Osteocyte (in vitro differentiated cells): ENCODE measurements at places on chromosomes 6 and 20. TPM values are rescaled to one million over a fixed set of nuclear protein-coding genes. Genes with fewer than 3 reads are reported as not detected.

DNA sequence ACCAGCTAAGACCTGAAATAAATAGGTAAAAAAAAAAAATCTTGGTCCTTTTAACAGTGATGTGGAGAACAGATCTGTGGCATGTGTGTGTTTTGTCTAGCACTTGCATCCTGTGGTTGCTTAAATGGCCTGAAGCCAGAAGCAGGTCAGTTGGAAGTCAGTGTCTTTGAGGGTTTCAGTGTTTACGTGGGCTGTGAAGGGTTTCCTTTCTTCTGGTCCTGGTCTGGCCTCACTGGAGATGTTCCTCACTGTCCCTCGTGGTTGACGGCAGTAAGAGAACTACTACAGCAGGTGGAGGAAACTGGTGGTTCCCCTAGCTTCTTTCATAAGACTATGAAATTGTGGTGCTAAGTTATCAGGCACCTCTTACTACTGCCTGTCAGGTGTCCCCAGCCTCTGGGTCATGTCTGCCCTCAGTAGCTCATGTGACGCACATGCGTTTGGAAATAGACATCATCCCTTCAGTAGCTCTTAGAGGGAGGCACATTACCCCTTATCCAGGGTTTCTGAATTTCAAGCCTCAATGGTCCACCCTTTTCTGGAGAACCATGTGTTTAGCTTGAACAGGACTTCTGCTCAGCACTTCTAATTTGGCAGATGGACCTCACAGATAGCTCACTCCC is 59.4 kb upstream of the SCP2D1 start:
- no peak for DNase-seq

SLC35F1 gene
- total RNA-seq = not detected in 2 replicates

- DNase-seq = no peak
Measured at GRCh38 chr6:42454428-42454791, 2.7 kb upstream of the TRERF1 start.

ELOVL4 gene
- total RNA-seq = 4.8 and 6.0 TPM in 2 replicates

DNA sequence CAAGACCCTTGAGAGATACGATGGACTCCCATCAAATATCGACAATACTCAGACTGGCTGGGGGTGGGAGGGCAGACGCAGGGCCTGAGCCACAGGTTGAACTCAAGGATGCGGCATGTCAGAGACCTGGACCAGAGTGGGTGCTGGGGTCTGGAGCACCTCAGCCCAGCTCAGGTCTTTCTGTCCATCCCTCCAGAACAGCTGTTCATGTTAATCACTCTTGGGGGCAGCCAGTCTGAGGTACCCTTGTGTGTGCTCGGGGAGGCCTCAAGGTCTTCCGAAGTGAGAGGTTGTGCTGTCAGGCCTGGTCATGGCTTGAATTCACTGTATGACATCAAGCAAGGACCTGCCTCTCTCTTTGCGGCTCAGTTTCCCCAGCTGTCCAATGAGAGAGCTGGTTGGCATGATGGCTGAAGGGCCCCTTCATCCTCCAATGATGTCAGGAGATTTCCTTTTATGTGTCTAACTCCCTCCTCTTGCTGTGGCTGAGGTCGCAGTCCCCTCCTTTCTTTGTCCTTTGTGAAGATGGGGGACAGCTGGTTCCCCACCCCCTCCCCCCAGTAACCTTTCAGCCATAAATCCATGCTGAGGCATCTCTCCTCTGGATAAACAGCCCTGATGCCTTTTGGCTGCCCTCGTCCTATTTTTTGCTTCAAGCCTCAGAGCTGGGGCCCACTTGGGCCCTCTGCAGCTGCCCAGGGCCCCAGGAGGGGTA is 15.3 kb downstream of the MYH7B start:
- no peak for DNase-seq

DNA sequence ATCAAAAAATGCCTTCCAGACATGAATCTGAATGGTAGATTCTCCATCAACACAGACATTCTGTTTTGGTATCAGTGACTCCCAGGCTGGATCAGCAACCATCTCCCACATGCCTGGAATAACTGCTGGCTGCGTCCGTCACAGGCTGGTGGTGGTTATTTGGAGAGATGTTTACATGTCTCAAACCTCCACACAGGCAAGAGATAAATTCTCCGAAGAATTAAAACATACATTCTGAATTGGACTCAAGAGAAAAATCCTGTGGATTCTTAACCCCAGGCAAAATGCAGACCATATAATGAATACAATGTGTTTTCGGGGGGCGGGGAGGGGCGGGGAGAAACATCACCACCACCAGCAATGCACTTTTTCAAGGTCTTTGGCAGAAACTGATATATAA is 108.2 kb downstream of the THBS2 start:
- DNase-seq = no peak

GRCh38 chr6:106192824-106193223 is 106.7 kb downstream of the PRDM1 start:
- no peak for DNase-seq

GRCh38 chr20:39021748-39022147 is 59.6 kb downstream of the DHX35 start:
- no peak for DNase-seq

- DNase-seq = no peak
Measured at GRCh38 chr6:159915397-159915796, 24.6 kb downstream of the MAS1 start.

DNA sequence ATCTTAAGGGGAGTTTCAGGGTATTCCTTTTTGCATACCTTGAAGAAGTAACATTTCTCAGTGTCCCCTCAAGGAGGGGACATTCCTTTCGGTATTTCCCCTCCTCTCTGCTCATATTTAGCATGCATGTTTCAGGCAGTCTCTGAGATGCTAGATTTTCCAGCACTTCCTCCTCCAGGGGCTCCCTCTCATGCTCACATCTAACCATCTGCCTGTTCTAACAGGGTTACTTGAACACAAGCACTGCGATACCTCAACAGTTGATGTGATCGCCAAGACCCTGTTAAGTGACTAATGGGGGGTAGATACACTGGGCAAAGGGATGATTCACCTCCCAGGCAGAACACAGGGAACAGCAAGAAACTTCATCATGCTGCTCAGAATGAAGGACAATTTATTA is 12.9 kb upstream of the MCM3 start:
- no peak for DNase-seq

- no peak for DNase-seq
Measured at GRCh38 chr20:33137195-33137594, 30.8 kb upstream of the BPIFA2 start.

GRCh38 chr6:39194466-39194865 is 34.8 kb downstream of the KCNK5 start:
- DNase-seq = no peak

NEDD9 gene
- total RNA-seq = 8.8 and 10.3 TPM in 2 replicates

MUC21 gene
- not detected in 2 replicates for total RNA-seq

- DNase-seq = no peak
Measured at GRCh38 chr6:118668761-118669385, 17.5 kb upstream of the CEP85L start.

GRCh38 chr20:9332791-9333479 is 181.5 kb upstream of the LAMP5 start:
- DNase-seq = no peak

CTCFL gene
- total RNA-seq = not detected in 2 replicates

GRCh38 chr20:57379263-57379647 is 11.9 kb upstream of the RBM38 start:
- DNase-seq = no peak

DNA sequence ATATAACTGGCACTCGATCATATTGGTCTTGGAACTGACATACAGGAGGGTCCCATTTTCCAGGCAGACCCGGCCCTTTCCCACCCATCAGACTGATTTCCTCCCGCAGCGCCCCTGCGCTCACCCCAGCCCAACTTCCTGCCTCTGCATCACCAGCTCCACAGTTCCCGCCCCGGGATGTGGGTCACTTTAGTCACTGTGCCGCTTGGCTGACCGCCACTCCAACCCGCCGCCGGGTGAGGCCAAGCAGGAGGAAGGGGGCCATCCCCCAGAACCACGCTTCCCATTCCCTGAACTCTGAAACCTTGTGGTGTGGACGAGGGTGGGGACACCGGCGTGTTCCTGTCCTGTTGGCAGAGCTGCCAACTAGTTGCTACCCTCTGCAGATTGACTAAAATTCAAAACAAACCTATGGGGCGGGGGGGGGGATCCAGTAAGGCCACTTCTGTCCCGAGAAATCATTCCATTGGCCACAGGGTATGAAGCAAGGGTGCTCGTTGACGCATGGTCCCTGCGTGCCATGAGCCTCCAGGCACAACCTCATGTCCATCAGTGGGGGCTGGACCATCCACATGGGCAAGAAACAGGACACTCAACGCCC is 12.3 kb downstream of the TGM2 start:
- DNase-seq = no peak

DNA sequence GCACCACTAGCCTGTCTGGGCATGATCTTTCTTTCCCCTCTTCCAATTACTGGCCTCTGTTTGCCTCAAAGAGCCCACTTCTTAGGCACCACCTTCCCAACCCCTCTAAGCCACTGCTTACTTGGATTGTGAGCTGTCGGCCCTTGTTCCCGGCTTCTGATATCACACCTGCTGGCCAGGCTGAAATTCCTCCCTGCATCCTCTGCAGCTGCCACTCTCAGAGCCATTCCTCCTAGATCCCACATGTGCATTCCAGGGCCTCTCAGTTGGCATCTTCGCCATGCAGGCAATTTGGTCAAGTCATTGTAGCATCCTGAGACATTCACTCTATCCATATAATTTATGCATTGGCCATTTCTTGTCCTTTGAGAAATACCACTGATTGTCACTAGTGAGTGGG is 135.9 kb downstream of the OLIG3 start:
- DNase-seq = no peak

PRDM1 gene
- total RNA-seq = 0.29 TPM in 1 of 2 replicates, not detected in the other

DNA sequence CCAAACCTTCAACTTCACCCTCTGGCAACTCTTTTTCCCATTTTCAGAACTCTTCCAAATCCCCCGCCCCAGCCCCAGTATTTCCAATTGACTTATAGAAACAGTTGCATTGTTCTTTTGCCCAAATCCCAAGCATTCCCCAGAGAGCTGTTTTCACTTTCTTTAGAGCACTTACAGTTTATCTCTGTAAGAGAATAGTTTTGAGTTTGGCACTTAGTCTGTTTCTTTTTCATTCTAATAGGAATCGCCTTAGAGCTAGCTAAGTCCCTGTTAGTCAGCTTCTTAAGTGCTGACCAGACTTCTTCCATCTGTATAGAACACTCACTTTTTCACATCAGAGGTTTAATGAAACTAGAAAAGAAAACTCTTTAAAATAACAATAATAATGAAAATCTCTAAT is 374.2 kb upstream of the FLRT3 start:
- no peak for DNase-seq

MEP1A gene
- not detected in 2 replicates for total RNA-seq

DNA sequence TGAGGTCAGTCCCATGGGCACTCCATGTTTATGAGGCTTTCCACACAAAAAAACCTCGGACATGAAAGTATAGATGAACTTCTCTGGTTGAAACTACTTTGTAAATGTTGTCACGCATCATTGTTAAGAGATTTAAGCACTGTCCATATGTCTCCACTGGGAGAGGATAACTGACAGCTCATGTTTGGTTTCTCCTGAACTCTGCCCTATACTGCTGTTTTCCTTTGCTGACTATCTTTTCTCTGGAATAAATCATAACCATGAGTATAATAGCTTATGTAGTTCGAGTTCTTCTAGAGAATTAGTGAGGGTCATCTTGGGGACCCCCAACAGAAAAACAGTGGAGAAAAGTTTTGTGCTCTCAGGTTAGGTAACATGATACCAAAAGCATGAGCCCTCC is 14.3 kb downstream of the THEMIS start:
- DNase-seq = no peak

DNA sequence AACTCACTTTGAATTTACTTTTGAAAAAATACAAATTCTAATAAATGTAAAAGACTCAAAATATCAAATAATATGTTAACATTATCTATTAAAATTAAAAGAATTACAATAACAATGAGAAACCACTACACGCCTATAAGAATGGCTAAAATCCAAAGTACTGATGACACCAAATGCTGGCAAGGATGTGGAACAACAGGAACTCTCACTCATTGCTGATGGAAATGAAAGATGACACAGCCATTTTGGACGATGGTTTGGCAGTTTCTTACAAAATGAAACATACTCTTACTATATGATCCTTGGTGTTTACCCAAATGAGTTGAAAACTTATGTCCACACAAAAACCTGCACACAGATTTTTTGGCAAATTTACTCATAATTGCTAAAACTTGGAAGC is 15.6 kb upstream of the STX11 start:
- DNase-seq = no peak

LPA gene
- total RNA-seq = not detected in 2 replicates

DNA sequence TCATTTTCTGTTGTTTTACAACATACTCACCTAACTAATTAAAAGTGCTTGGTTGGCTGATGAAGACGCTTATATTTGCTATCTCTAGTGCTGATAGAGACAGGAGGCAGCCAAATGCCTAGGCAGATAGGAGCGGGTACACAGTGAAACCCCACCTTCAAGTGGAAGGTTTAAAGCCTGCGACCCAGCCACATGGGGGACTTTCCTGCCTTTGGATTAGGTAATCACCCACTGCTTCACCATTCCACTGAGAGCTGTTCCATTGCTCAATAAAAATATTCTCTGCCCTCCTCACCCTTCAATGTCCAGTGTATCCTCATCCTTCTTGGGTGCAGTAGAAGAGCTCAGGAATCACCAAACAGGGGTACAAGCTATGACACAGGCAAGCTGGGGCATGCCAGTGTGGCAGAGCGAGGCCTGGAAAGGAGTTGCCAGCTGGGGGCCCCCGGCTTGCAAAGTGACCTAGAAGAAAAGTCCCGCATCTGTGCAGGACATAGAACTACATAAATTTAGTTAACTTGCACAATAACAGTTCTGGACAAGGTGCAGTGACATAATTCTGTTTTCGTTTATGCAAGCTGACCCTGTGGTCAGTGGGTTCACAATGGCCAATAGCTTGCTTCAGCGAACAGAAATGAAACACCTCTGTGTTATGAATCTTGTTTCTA is 112.0 kb upstream of the MLIP start:
- no peak for DNase-seq

GRCh38 chr6:90575267-90575666 is 11.6 kb downstream of the MAP3K7 start:
- DNase-seq = no peak

C20orf204 gene
- total RNA-seq = 1.3 and 1.4 TPM in 2 replicates

MCHR2 gene
- not detected in 2 replicates for total RNA-seq

DNA sequence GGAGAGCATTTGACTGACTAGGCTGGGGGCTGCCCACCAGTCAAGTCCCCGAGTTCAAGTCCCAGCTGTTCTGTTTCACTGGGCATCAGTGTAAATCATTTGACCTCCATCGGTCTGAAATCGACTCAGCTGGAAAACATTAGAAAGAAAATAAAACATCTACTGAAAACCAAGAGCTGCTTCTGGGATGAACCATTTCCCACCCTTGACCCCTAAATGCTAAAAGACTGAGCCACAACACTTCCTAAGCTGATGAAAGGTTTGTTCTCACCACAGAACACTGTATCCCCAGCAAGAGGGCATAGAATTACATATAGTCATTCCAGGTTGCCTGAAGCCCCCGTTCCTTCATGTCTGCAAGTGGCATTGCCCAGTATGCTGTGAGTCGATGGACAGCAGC is 237.0 kb upstream of the TAB2 start:
- no peak for DNase-seq

KIF25 gene
- not detected in 2 replicates for total RNA-seq

SRSF12 gene
- total RNA-seq = 3.7 TPM in 2 replicates

POPDC3 gene
- 1.6 and 2.1 TPM in 2 replicates for total RNA-seq

RIPOR2 gene
- total RNA-seq = 4.8 and 6.3 TPM in 2 replicates

GRCh38 chr20:45963059-45964005 is 8.7 kb downstream of the ZNF335 start:
- DNase-seq = no peak

FAM135A gene
- total RNA-seq = 15.5 and 16.5 TPM in 2 replicates

GRCh38 chr20:46057856-46058598 is 29.0 kb downstream of the SLC12A5 start:
- DNase-seq = peak; percentile 84

- no peak for DNase-seq
Measured at GRCh38 chr20:32493356-32493755, 91.8 kb downstream of the NOL4L start.

SLC32A1 gene
- not detected in 2 replicates for total RNA-seq

- no peak for DNase-seq
Measured at GRCh38 chr6:167944130-167944529, 53.3 kb upstream of the KIF25 start.
